ENCODE measurements at places on chromosomes 4 and X. TPM values are rescaled to one million over a fixed set of nuclear protein-coding genes. Genes with fewer than 3 reads are reported as not detected.

DNA sequence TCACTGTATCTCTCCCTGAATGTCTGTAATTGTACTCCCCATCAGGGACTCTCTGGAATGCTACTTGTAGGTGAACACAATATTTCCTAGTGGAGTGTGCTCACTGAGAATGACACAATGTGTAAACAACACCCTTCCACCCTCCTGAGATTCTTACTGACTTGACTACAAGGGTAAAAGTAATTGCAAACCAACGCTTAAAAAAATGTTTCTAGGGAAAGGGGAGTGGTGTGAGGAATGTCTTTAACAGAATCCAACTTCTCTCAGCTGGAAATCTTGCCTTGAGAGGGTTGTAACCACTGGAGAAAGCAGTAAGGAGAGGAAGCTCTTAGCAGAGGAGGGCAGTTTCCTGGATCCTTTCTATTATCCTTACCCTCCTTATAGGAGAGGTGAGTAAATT lies 5.1 kb upstream of the RAPGEF2 start:
- DNase-seq: no peak

DNA sequence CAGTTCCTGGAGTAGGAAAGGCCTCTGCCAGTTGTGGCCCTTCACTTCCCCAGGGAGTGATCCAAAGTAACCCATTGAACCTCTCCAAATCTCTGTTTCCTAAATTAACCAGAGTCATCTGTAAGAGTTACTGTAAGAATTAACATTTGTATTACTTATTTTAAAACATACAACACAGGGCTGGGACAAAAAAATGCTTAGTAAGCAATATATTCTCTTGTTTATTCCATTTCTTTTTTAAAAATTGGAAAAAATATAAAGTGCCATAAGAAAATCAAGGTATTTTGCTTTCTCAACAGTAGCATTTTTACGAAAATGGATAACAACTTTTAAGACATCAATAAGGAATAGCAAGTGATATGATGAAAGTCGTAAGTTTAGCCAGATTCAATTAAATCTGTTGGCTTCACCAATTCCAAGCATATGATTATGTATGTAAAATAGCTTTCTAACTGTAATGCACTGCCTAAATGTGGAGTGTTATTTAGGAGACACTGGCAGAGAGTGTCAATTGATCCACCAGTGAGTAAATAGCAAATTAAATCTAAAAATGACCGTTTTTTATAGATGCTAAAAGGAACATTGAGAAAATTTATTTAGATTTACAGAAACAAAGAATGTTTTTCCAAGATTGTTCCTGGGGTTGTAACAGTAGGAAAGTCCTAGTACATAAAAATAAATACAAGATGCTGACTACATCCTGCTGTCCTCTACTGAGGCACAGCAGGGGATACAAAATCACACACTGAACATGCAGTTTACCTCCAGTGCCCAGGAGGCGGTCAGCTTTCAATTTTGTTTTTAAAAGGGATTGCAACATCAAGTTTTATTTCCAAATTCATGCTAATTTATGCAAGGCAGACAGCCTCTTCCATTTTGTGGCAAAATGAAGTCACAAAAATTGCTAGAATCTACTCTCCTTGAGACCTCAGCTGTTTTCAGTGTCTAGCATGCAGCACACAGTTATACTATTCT lies 53.7 kb downstream of the GPM6A start:
- DNase-seq: no peak

DNA sequence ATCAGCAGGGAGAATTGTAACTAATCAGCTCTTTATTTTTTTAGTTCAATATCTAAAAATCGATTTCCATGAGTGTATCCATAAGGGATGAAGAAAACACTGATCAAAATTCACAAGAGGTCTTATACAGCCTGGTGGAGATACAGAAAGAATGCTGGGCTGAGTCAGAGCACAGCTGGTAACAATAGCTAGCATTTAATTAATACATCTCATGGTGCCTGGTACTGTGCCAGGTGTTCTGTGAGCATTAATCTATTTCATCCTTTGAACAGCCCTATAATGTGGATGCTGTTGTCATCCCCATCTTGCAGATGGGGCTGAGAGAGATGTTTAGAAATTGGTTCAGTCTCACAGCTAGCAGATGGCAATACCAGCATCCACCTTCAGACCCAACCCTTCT lies 250.9 kb upstream of the RPS6KA3 start:
- DNase-seq: no peak

DNA sequence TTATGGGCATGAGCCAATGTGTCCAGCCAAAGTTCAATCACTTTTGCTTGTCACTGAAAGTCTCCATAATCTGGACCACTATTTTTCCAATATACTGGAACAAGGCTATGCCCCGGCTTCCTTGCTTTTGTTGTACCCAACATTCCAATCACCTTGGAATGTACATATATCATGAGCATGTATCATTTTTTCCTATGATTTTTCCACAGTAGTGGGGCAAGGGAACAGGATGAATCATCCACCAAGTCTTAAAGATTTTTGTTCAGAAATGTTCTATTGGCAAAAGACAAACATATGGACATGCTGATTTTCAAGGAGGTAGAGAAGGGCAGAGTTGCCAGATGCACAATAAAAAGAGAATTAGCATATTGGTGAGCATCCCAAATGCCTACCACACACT lies 548.1 kb upstream of the INTU start:
- DNase-seq: no peak

DNA sequence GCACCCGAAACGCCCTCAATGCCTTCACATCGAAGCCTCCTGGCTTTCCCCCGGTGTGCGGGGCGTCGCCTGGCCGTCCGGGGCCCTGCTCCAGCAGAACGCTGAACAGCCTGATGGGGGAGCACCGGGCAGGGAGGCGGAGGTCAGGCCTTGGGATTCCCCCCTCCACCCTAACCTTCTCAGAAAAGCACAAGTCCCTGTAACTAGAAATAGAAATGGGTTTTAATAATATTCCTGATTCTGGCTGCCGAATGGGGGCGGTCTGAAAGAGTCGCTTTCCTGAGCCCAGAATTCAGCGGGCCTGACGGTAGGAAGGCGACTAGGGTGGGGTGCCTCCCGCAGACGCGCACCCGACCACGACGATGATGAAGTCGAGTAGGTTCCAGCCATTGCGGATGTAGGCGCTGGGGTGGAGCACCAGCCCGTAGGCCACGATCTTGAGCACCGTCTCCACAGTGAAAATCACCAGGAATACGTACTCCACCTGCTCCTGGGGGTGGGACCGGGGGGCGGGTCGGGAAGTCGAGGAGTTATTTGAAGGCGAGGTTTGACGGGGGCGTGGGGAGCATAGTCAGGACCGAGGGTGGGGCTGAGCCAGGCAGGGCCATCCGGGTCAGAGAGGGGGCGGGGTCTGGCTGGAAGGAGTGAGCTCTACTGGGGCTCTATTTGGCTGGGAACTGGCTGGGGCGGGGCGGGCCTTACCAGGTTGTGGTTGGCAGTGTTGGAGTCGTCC lies 2.5 kb downstream of the CACNA1F start:
- no peak for DNase-seq

DNA sequence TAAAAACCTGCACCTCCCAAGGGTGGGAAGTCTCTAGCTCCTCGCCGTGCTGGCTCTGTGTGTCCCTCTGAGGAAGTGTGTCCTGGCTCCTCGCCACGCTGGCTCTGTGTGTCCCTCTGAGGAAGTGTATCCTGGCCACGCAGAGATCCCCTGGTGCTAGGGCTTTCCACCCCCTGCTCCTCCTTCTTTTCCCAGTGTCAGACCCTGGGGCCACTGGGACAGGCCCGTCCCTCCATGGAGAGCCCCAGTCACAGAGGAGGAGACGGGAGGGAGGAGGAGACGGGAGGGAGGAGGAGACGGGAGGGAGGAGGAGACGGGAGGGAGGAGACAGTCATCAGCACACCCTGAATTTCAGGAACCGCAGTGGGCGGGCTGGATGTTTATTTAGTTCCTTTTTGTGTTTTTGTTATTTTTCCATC lies 53.8 kb upstream of the HGFAC start:
- no peak for DNase-seq

DNA sequence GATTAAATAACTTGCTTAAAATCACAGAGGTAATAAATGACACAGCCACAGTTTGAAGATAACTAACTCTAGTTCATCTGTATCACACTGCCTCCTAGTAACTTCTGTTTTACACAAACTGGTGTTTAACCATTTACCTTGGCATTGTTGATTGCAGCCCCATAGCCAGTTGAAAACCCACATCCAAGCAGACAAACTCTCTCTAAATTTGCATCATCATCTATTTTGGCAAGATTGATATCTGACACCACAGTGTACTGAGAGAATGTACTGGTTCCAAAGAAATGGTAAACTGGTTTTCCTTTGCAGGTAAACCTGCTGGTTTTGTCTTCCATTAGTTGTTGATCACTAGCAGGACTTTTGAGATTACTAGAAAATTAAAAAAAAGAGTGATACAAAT lies 7.8 kb downstream of the ADH4 start:
- DNase-seq: no peak

GRCh38 chr4:88725143-88725542 lies 27.5 kb upstream of the NAP1L5 start:
- no peak for DNase-seq

DNA sequence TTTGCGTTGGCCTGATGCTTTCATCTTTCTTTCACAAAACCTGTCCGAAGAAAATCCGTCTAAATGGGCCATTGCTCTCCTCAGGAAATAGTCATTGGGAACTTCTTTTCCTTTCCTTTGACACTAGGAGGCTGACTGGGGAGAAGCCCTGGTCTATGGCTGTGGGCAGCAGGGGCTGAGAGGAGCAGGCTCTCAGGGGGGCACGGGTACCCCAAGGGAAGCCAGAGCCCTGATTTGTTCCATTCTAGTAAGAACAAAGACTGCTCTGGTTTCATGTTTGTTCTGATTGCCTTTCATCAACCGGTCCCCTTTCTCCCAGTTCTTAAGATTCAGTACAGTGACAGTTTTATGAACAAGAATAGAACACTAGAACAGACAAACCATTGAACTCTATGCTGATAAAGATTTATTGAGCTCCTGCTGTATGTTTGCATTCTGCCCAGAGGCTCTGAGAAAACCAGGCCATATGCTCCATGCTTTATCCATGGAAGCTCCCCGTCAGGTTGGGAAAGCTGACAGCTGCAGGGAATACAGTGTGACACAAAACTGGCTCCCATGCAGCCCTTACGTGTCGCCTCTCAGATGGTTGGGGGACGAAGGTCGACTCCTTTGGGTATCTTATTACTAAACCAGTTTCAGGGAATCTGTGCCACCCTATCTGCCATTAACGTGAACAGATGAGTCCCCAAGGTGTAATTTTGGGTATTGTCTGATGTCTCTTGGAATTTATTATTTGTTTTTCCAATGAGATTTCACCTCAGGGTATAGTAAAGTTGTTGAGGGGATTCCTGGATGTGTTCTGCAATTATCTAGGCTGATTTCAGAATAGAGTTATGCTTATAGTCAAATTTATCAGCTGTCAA lies 72.4 kb upstream of the MSANTD1 start:
- DNase-seq: no peak

DNA sequence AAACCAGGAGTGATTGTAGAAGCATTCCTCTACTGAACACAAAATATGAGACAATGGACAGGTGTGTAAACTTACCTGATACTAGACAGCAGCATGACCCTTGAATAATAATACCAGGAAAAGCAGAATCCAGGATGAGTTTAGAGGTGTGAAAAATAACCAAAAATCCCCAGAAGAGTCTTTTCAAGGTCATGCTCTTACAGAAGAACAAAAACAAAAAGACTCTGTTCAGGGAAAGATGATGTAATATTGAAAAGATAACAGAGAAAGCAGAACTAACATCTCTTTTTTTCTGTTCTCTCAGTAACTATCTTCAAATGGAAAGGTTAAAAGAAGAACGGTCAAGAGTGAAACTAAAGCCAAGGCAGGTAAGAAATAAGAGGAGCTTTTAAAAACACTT lies 14.0 kb upstream of the ARHGAP10 start:
- no peak for DNase-seq

DNA sequence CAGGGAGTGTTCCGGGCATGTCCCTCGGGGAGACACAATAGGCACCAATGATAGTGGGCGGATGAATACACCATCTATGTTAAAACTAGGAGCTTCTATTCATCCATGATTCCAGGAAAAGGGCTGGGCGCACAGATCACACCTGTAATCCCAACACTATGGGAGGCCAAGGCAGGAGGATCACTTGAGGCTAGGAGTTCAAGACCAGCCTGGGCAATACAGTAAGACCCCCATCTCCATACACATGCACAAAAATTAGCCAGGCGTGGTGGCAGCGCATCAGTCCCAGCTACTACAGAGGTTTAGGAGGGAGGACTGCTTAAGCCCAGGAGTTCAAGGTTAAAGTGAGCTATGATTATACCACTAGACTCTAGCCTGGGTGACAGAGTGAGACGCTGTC lies 2.4 kb downstream of the NELFA start:
- DNase-seq: no peak

DNA sequence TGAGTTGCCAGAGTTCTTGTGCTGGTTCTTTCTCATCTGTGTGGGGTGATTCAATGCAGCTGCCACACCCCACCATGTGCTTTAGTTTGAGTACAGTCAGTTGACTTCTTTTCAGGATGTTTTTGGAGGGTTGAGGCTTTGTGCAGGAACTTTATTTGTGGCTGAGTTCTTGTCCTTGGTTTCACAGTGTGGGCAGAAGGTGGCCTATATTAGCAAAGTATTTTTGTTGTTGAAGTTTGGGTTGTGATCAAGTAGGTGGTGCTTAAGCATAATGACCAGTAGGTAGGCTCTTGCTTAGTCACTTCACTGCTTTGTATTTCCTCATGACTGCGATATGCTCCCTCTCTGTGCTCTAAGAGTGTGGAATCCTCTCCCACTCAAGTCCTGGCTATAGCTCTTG lies 80.3 kb downstream of the ARHGAP24 start:
- no peak for DNase-seq

DNA sequence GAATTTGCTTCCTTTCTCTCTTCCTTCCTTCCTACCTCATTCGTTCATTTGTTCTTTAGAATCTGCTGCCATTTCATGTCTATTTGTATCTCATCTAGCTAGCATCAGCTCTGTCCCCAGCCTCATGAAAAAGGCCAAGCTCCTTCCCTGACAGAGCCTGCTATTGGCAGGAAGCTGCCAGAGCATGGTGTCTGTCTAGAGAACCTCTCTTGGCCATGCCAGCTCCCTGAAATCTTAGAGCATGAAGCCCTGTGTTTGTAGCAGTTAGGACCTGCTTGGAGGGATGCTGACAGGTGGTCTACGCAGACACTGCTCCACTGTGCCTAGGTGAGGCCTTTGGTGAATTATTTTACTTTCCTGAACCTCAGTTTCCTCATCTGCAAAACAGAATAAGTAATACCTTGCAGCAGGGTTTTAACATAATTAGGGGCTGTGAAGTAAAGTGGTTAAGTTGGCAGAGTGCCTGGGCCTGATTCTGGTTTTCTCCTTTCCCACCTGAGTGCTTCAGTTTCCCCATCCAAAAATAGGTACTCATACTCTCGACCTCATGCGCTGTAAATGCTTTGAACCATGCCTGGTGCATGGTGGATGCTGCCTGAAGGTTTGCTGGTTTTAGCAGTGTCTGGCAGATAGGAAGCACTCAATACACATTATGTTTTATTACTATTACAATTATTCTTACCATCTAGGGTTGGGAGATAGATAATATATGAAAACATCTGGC lies 4.7 kb downstream of the PTTG2 start:
- DNase-seq: no peak

- no peak for DNase-seq
Measured at GRCh38 chr4:1164040-1164439, 8.3 kb downstream of the SPON2 start.

GRCh38 chr4:42398871-42399331 lies 1.6 kb downstream of the SHISA3 start:
- no peak for DNase-seq

Gene SSX3
- not detected for total RNA-seq

Gene F11
- not detected for total RNA-seq

Gene IGSF1
- total RNA-seq: 0.29 TPM

Gene TMEM255A
- total RNA-seq: 0.14 TPM

Gene CFAP97
- total RNA-seq: 22.6 TPM

Gene FAM236D
- not detected for total RNA-seq

Gene FRMD7
- not detected for total RNA-seq

Gene FOXR2
- total RNA-seq: not detected

Measured in epithelial cell of proximal tubule (primary cell).